ENCODE measurements at places on chromosomes 12 and 14. TPM values are rescaled to one million over a fixed set of nuclear protein-coding genes. Genes with fewer than 3 reads are reported as not detected.

- no peak for DNase-seq
Measured at GRCh38 chr12:88579601-88580050, 645 bp downstream of the KITLG start.

DNA sequence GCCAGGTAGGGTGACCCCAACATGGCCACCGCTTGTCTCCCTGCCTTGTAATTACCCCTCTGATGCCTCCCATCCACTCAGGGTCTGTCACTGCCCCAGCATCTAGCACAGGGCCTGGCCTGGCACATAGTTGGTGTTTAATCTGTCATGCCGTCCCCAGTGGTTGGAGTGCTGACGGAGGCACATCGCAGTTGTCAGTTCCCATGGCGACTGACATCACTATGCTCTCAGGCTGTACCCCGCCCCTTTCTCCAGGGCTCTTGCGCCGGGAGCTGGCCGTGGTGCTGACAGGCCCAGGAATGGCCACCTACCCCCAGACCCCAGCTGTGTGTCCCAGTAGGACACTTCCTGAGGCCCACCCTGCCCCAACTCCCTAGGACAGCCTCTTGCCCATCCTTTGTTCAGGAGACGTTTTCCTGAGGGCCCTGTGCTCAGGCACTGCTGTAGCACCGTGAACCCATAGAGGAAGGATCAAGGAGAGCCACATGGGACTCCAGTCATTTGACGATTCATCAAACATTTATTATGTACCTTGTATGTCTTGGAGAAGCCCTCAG is 23.0 kb downstream of the FAM222A start:
- peak; percentile 52 for DNase-seq

DNA sequence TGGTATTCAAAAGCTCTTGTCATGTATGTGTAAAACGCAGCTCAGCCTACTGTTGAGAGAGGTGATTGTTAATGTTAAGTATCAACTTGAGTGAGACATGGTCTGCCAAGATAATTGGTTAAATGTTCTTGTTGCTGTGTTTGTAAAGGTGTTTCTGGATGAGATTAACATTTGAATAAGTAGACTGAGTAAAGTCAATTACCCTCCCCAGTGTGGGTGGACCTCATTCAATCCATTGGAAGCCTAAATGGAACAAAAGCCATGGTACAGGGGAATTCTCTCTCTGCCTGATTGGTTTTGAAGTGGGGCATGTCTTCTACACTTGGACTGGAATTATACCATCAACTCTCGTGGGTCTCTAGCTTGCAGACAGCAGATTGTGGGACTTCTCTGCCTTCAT is 63.8 kb upstream of the RERGL start:
- DNase-seq = no peak

The PLEKHG7 gene
- total RNA-seq = not detected

GRCh38 chr12:120761519-120761934 is 35.9 kb downstream of the ACADS start:
- DNase-seq = no peak

The RTN1 gene
- not detected for total RNA-seq

DNA sequence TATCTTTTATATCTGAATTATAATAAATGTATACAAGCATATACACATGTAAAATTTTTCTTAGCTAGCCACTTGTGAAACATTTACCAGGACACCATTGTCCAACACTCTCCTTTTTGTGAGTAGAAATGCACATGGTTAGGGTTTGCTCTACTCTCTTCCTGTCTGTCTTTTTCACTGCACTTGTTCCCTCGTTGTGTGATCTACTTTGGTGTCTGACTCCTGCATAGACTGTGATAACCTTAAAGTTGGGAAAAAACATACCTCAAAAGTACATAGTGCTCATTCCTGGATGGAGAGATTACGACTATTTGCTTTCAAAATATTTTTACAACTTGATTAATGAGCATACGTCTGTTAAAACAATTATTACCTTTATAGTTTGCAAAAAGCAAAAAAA is 294.1 kb upstream of the FLRT2 start:
- DNase-seq = no peak

DNA sequence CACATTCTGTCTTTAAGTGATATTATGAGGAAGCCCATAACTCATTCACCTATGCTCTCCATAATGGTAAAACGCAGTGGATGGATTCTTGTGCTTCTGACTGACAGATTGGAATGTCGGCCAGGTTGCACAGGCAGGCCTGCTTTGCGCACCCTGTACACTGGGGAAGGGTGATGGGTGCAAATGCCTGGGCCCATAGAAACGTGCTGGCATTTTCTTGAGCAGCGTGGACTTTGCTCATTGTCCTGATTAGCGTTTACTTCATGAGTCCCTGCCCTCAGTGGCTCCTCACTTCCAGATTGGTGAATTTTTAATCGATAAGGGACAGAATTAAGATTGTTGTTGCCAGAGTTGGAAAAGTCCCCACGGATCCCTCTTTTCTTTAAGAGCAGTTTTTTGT is 80.9 kb upstream of the TRAF3 start:
- DNase-seq = no peak

- DNase-seq = no peak
Measured at GRCh38 chr14:28406196-28406595, 360.4 kb upstream of the FOXG1 start.

The EEA1 gene
- 9.7 TPM for total RNA-seq

DNA sequence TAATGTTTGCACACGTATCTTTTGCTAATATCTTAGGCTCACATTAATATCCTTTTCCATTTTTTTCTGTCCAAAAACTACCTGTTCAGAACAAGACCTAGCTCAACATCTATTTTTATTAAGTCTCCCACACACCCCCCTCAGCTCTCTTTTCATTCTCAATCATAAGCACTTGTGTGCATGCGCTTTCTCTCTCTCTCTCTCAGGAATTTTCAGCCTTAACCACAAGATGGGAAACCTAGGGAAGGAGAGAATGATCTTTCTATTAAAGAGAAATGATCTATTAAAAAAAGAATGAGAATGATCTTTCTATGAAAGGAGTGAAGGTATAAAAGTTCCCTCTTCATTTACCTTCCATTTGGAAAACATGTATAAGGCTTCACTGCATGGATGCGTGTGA is 39.7 kb upstream of the AP4S1 start:
- no peak for DNase-seq

The SLCO1B1 gene
- not detected for total RNA-seq
